ENCODE measurements at places on chromosomes 16 and 17. TPM values are rescaled to one million over a fixed set of nuclear protein-coding genes. Genes with fewer than 3 reads are reported as not detected.
A peak's percentile ranks its signal among the peaks of the same experiment; 100 is the strongest.

The EIF5A gene
- total RNA-seq, result 275 TPM

The SGCA gene
- total RNA-seq, result 99.0 TPM

DNA sequence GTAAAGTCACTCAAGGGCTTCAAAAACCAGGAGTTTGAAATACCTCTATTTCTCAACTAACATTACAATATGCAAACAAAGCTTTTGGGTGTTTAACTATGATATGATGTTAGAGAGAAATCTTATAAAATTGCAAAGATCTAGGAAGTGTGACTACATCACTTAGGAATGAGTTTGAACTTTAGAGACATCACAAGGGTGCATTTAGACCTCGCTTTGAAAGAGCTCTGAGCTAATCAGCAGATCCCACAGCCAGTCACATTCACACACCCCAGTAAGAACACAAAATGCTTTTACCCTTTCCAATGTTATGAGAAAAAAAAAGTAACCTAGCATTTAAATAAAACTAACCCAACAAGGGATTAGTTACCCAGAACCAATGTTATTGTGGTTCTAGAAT lies 45.2 kb downstream of the HYDIN start:
- no peak for DNase-seq

- DNase-seq, result peak; percentile 63
Measured at GRCh38 chr17:41618341-41619035, 5.9 kb downstream of the KRT17 start.

GRCh38 chr17:82803606-82804005 lies 36.2 kb downstream of the ZNF750 start:
- DNase-seq, result no peak

- DNase-seq, result no peak
Measured at GRCh38 chr17:62660629-62661118, 33.2 kb downstream of the MRC2 start.

DNA sequence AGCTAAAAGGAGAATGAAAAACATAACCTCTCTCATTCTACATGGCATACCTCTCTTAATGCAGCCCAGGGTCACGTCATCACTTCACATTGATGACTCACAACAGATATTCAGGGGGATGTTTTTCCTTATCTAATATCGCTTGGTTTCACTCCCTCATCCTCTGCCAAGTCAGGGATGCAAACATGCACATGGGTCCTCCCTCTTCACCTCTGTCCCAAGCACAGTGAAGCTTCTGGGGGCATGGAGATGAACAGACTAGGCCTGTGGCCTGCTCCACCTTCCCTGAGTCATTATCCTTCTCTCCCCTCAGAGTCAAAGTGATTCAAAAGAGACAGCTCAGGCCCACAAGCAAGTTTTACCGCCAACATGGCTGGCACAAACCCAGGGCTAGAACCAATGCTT lies 2.3 kb upstream of the MT2A start:
- peak; percentile 90 for DNase-seq

- peak; percentile 89 for DNase-seq
Measured at GRCh38 chr16:85393674-85394451, 219.3 kb upstream of the GSE1 start.
